ENCODE measurements at places on chromosomes 3 and 15.

GRCh38 chr3:140347151-140347550 lies 330.7 kb upstream of the TRIM42 start:
- no peak for DNase-seq

- no peak for DNase-seq
Measured at GRCh38 chr15:41985236-41986160, 13.1 kb upstream of the EHD4 start.

- DNase-seq: no peak
Measured at GRCh38 chr3:9168241-9168741, 81.2 kb downstream of the SRGAP3 start.

DNA sequence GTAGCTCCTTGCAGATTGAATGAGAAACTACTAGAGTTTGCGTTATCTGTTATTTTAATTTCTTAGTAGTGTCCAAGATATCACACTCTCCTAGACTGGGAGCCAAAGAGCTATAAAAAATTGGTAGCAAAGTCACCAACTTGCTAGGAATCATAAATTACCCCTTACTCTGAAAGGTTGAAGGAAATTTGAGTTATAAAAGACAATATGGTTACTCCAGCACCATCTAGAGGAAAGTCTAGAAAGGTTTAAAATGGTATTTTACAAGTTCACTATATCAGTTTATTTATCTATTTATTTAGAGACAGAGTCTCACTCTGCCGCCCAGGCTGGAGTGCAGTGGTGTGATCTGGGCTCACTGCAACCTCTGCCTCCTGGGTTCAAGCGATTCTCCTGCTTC lies 121.6 kb downstream of the RBPMS2 start:
- DNase-seq: no peak

DNA sequence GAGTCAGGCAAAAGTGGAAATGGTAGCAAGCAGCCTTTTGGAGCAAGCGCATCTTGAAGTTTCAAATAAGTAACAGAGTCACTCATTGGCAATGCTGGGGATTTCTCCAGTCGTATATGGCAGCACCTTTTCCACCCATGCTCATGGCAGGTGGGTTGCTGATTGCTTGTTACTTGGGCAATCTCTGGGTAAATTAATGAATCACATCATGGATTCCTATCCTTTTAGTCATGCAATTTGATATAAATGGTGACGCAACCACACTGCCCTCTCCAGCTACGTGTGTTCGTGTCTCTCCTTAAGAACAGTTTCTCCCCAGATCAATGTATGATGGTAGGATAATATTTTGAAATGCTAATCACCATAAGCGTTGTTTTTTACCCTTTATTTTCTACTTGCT lies 339.9 kb upstream of the KCNH8 start:
- no peak for DNase-seq
